ENCODE measurements at places on chromosomes 6 and 20.

DNA sequence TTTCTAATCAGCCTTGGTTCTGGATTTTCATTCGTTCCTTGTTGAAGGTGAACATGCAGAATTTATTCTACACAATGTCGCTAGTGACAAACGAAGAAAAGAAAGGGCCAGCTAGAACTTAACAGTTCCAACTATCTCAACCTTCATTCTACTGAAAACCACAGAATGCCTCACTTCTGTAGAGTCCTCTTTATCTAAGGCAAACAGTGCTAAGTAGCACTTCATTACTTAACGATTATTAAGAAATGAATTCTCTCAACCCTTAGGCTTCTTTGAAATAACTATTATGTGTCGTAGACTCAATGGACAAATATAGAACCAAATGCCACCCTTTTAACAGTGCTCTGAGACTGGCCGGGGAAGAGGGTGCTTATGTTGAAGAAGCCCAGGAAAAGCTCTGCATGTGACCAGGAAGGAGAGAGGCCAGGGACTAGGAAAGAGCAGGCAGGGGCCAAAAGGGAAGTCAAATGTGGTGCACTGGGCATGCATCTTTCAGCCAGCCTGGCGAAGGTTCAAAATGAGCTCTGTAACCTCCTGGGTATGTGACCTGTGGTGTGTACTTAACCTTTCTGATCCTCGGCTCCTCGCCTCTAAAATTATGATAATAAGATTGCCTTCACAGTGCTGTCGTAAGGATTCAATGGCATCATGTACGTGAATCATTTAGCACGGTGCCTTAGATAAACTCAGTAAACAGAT lies 55.4 kb upstream of the BMP2 start:
- DNase-seq = no peak

DNA sequence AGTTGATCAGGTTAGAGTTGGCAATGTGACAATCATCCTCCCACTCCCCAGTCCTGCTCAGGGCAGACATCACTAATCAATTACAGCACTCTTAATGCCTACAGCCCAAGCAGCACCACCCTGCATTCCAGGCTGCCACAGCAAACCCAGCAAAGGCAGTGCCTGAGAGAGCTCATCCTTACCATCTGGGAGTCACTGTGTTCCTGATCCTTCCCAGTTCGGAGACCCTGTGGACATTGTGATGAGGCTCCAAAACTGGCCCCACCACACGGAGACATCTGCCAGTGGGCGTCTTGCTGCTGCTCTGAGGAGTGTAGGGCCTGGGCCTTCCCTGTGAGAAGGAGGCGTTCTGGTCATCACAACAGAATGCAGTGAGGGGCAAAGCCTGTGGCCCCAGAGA lies 216.5 kb upstream of the CST7 start:
- DNase-seq = no peak

- DNase-seq = no peak
These were observed 21.1 kb downstream of the CHMP4B start for GRCh38 chr20:33832103-33832804.

DNA sequence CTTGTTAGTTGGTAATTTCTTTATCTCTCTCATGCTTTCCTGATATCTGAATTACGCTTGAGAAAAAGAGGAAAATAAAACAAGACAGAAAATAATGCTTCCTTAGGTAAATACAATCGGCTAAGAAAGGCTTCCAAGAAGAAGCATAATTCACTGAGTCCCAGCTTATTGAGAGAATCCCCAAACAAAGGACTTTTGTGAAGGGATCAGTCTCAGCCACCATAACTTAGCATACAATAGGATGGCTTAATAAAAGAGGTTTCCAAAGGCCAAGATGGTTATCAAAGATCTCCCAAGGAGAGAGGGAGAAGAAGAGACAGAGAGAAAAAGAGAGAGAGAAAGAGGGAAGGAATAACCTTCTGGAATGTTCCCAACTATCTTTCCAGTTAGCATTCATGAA lies 46.0 kb upstream of the SALL4 start:
- DNase-seq = no peak

DNA sequence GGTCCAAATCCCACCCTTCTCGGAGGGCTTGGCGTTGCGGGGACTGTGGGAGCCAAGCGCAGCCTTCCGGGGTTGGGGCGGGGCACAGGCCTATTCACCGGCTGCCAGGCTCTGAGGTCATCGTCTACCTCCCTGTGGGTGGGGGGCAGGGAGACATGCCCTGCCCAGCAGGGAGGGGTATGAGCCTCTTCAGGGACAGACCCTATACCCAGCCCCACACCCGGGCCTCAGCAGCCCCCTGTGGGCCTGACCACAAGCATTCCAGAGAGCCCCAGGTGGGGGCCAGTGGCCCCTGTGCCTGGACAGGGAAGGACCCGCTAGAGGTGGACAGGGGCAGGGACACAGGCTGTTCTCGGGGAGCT lies 11.6 kb downstream of the LAMA5 start:
- no peak for DNase-seq
